ENCODE measurements at places on chromosomes 5 and 9.

- no peak for DNase-seq
These were observed 48.6 kb downstream of the INIP start for GRCh38 chr9:112669326-112669725.

DNA sequence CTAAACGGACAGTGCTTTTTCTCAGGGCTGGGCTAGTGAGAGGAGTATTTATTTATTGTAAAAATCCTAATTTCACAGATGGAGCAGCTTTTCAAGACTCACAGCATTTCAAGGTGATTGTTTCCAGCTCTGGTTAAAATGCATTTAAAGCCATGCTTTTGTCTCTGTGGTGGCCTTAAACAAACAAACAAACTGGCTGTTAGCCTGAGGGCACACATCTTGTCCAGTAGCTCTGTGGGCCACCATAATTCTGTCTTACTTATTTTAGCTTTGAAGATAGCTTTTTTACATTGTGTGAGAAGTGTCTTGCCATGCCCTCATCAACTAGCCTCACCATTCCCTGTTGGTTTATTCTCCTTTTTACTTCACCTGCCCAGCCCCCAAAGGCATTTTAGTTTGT lies 218.2 kb downstream of the PSAT1 start:
- DNase-seq = no peak

- DNase-seq = no peak
These were observed 259.2 kb downstream of the FBXL17 start for GRCh38 chr5:108122702-108123101.

DNA sequence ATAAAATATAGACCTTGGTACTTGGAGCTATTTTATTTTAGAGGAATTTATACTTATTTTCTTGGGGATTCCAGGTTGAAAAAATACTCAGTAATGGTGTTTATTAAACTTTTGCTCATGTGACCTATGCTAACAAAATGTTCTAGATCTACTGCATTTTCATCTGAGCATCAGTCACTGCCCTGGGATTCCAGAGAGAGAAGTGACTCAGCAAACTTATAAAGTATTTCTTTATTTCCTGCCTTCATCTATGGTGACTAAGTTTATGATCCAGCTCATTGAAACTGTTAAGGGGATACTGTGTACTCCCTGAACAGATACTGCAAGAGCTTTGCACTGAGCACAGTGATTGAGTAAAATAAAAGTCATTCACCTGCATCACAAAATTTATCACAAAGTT lies 298.5 kb upstream of the CDH18 start:
- DNase-seq = no peak

DNA sequence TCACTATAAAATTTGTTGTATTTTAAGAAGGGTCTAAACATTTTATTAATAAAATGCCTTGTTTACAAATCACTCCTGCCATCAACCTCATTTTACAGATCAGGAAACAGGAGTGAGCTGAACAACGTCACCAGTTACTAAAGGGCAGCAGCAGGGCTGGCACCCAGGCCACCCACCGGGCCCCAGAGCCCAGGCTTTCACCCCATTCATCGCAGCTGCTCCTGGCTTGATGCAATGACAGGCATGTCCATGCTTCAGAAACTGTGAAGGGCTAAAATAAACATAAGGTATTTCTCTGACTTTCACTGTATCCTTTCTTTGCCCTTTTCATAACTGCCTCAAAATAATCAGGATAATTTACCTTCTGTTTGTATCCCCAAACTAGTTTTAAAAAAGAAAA lies 18.1 kb downstream of the MED27 start:
- no peak for DNase-seq

GRCh38 chr9:91150998-91151717 lies 210.6 kb downstream of the AUH start:
- DNase-seq = peak; percentile 91

- no peak for DNase-seq
These were observed 55.1 kb downstream of the ACTL7B start for GRCh38 chr9:108800632-108801099.

GRCh38 chr5:159163027-159163700 lies 46.2 kb downstream of the RNF145 start:
- no peak for DNase-seq

DNA sequence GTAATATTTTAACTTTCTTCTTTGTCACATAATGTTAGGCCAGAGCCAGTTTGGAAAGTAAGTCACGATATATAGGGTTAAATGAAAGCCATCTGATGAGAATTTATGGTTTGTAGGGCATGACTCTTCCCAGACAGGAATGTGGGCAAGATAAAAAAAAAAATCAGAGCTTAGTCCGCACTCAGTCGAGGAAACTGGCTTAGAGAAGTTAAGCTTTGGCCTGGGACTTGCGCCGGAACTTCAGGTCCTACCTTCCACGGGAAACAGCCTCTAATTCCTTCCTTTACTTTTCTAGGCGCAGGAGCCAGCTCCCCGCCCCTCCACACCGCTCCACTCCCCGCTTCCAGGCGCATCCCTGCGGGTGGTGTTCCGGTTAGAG lies 475 bp downstream of the DDX31 start:
- no peak for DNase-seq

DNA sequence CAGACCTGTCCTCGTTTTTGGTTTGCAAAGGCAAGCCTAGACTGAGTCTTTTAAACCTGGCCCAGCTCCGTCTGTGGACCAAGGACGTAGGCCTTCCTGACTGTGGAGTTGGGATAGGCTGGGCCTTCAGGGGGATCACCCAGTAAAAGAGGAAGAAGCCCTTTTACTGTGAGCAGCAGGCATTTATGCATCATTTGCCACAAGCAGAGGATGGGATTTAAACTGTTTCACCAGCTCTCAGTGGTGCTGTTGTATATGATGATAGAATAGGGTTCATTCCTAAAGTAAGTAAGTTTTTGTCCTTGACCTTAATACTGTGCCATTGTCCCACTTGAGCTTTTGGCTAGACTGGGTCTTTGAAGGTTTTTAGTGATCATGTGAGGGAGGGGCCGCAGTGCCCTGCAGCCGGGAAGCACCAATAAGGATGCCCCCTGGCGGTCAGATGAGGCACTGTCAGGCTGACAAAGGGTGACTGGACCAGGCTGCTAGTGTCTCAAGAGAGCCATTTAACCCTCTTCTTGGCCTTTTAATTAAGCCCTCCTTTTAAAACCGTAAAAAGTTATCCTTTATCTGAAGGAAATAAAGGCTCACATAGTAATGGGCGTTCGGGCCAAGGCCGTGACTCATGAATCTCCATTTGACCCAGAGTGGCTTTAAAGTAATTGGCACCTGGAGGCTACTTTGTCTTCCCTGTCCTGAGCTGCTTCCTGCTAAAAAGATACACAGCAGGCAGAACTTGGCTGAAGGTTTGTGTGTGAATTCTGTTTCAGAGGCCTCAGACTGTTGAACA lies 74.0 kb downstream of the UBAP1 start:
- DNase-seq = peak; percentile 90

DNA sequence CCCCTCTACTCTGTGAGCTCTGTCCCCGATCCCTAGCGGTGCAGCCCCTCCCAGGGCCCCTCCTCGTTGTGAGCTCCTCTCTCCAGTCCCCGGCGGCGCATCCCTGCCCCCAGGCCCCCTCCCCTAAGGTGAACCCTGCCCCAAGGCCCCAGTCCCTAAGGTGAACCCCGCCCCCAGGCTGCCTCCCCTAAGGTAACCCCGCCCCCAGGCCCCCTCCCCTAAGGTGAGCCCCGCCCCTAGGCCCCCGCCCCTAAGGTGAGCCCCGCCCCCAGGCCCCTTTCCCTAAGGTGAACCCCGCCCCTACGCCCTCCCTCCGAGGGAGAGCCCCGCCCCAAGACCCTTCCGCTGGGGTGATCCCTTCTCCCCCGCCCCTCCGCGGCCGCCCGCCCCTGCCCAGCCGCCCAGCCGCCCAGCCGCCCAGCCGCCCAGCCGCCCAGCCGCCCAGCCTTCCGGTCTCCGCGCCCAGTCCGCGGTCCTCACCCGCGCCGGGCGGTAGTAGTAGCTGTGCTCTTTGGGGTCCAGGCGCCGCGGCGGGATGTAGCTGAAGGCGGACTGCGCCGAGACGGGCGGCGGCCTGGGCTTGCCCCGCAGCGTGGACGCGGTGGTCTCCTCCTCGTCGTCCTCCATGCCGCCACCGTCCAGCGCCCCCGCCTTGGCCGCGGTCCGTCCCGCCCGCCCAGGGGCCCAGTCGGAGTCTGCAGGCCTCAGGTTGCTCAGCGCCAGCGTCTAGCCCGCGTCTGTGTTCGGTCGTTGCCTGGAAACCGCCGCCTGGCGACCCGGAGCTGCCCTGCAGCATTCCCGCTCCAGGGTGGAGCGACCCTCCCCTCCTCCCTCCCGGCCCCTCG lies at the start of gene CFAP90:
Gene CFAP90 (minus strand): TSS at position 739 of the 845 bp plus-strand sequence. CDS start 112 bp downstream, at position 627.
- peak; percentile 61 for DNase-seq

DNA sequence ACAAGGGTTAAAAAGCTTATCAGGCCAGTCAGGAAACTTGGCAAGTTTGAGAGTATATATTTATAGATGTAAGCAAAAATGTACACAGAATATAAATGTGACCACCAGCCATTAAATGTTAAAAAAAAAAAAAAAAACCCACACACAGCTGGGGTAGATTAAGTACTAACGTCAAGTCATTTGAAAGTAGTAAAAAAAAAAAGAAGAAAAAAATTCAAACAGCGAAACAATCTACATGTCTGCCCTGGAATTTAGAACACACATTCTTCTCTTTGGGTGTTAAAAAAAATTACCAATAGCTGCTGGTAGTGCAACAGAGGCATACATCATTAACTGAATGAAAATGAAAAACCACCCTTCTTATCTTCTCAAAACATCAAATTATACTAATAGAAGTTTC lies 269.7 kb downstream of the MLLT3 start:
- no peak for DNase-seq

- peak; percentile 31 for DNase-seq
These were observed 214.4 kb upstream of the S1PR3 start for GRCh38 chr9:88776717-88777497.

DNA sequence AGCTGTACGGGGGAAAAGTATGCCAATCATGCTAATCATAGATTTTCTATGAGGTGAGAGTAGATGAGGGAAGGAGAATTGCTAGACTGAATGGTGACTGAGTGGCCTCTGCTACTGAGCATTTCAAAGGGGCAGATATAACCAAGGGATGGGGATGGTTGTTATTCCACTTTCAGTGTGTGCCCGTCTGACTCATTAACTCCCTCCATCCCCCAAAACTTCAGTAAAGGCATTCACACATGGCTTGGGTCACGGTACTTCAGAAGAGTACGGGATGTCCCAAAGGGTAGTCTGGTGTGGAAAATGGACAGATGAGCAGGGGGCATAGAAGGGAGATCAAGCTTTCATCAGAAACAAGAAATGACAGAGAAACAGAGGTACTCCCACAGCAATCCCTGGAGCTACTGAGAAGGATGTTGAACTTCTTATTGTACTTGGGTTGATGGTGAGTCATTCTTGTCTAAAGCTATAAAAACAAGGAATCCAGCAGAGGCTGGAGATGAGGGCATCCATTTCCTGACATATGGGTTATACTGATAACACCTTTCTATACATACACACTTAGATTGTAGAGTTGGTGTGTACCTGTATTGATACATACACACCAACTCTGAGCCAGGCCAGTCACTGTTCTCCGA lies 8.9 kb upstream of the TLE4 start:
- no peak for DNase-seq

- DNase-seq = no peak
These were observed 114.2 kb downstream of the LHFPL2 start for GRCh38 chr5:78534148-78534904.

- DNase-seq = no peak
These were observed 7.9 kb downstream of the BTNL9 start for GRCh38 chr5:181047921-181048320.

DNA sequence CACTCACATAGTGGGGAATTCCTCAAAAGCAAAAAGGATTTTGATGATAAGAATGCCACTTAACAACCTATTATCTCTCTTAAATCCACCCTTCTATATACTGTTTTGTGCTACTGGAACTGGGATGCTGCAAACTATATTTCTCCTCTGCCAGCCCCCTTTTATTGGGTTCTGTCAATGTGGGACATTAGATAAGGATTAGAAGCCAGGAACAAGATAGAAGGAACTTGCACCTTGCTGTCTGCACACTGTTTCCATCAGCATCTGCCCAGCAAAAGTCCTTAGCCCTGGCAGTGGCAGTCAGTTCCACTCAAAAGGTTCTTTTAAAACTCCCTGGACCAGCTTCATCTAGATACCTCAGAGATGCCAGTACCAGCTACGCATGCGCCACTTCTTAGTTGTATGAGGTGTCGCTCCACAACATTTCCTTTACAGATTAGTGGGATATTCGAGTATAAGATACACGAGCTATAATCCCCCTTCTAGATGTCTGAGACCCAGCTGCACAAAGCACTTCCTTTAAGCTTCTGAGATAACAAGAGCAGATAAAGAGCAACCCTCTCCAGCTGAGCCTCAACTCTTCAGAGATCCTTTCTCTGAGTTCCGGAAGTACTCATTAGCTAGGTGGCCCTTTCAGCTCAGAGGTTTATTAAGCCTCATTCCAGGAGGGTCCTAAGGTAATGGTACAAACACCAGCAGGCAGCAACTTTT lies 45.3 kb downstream of the CERT1 start:
- DNase-seq = no peak

DNA sequence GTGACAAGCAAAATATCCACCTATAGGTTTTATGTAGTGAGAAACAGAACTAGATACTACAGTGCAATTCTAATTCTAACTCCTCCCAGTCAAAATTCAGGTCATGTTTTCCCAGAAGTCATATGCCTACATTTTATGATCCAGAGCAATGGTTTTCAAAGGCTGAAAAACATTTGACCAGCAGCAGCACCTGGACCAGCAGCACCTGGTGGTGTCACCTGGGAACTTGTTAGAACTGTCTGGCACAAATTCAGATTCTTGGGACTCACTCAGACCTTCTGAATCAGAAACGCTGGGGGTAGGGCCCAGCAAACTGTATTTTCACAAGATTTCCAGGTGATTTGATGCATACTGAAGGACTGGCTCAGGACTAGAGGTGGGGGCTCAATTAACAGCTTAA lies 367.7 kb upstream of the RFX3 start:
- DNase-seq = no peak

GRCh38 chr9:124613849-124614248 lies 106.7 kb upstream of the NR5A1 start:
- no peak for DNase-seq

DNA sequence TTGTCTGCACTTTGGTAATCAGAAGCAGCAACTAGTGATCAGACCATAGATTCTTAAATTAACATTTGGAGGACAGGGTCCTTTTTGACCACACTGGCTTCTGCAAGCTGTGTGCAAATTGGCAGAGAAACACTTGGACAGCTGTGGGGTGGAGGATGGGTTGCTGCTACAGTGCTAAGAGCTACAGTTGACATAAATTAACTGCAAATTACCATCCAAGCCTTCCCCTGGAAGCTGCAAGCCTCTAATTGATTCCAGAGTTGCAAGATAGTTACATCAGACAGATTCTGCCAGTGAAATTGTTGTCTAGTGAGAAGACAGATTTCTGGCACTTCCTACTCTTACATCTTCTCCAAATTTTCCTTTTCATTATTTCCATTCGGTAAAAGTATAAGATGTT lies 517.7 kb downstream of the DIRAS2 start:
- DNase-seq = peak; percentile 28

- DNase-seq = no peak
These were observed 71.2 kb downstream of the ZCCHC7 start for GRCh38 chr9:37191403-37192089.

- DNase-seq = no peak
These were observed 97.7 kb downstream of the LHFPL2 start for GRCh38 chr5:78550891-78551290.

- no peak for DNase-seq
These were observed 43.2 kb downstream of the WDR36 start for GRCh38 chr5:111135363-111135762.

GRCh38 chr9:117887383-117887782 lies 183.2 kb downstream of the TLR4 start:
- no peak for DNase-seq

- DNase-seq = no peak
These were observed 137.3 kb downstream of the SLC12A2 start for GRCh38 chr5:128220841-128221240.

All from activated CD4-positive, alpha-beta T cell treated with anti-CD3 and anti-CD28 coated beads, Interleukin-2, amount 10 ng/mL, durations not matched to agents 24 days and 14 days (primary cell).